Ovary (tissue), 10 donors: ENCODE measurements at places on chromosomes 2 and 18. TPM values are rescaled to one million over a fixed set of nuclear protein-coding genes. Genes with fewer than 3 reads are reported as not detected.

GRCh38 chr2:208175840-208176153 lies 12.4 kb upstream of the CRYGA start:
- no peaks in the 10 kb centered on the region for H3K4me1 ChIP-seq
- no peaks in the 10 kb centered on the region for H3K27me3 ChIP-seq
- DNase-seq: no peak
- no peak overlapping the region for H3K27ac ChIP-seq
- H3K4me3 ChIP-seq: no peak overlapping the region

DNA sequence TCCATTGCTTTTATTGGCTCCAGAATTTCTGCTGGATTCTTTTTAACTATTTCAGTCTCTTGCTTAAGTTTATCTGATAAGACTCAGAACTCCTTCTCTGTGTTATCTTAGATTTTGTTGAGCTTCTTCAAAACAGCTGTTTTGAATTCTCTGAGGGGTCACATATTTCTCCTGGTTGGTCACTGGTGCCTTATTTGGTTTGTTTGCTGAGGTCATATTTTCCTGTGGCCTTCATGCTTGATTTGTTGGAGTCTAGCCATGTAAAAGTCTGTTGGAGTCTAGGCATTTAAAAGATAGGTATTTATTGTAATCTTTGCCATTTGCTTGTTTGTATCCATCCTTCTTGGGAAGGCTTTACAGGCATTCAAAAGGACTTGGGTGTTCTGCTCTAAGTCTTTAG lies 398.7 kb downstream of the DSEL start:
- H3K4me3 ChIP-seq: no peak overlapping the region
- no peaks in the 10 kb centered on the region for H3K27me3 ChIP-seq
- H3K27ac ChIP-seq: no peak overlapping the region
- no peaks in the 10 kb centered on the region for H3K36me3 ChIP-seq

BCL2 gene
- 36.8 TPM for total RNA-seq

DNA sequence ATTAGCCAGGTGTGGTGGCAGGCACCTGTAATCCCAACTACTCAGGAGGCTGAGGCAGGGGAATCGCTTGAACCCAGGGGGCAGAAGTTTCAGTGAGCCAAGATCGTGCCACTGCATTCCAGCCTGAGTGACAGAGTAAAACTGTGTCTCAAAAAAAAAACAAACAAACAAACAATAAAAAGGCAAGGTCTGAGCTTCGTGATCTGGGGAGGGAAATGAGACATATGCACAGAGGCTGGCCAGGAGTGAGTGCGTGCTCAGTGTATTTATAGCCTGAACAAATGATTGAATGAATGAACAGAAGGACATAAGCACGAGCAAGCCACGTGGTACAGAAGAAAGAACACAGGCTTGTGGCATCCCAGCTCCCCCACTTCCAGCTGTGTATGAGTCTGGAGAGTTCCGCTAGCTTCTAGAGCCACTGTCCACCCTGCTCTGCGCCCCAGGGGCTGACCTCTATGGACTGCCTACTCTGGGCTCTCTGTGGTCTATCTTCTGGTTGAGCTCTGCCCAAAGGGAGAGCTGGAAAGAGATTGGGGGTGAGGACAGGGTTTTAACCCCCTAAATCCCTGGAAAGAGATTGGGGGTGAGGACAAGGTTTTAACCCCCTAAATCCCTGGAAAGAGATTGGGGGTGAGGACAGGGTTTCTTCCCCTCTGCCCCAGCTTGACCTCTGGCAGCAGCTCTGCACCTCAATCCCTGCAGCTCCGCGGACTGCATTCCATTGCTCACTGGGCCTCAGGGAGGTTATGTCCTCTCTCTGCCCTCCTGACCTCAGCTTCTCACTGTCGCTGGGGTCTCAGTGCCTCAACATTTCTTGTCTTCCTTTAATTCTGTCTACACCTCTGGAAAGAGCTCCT lies 11.0 kb upstream of the ROCK2 start:
- H3K36me3 ChIP-seq: no peaks in the 10 kb centered on the region
- H3K27me3 ChIP-seq: no peaks in the 10 kb centered on the region
- H3K4me1 ChIP-seq: no peaks in the 10 kb centered on the region
- H3K4me3 ChIP-seq: no peak overlapping the region
- no peak for DNase-seq

TANK gene
- 34.6 TPM for total RNA-seq

CCDC74A gene
- 16.1 TPM for total RNA-seq

ZNF407 gene
- 20.3 TPM for total RNA-seq

DNA sequence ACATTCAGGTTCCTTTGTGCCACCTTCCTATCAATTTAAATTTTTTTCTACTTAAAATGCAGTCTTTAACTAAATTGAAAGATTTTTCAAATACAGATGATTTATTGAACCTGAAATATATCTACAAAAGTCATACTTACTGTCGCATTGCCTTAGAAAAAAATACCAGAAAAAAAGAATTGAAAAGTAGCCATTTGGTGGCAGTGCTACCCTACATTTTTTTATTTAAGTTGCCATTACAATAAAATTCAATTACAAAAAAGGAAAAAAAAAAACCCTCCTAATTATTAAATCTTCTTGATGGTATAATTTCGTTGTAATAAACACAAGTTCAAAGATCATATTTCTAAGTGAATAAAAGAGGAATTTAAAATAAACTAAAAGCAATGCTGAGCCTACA lies 43.4 kb downstream of the DSC3 start:
- DNase-seq: no peak
- H3K27me3 ChIP-seq: no peaks in the 10 kb centered on the region
- H3K4me3 ChIP-seq: no peak overlapping the region
- H3K4me1 ChIP-seq: no peaks in the 10 kb centered on the region
- no peaks in the 10 kb centered on the region for H3K36me3 ChIP-seq

GRCh38 chr18:80109676-80110078 lies 615 bp downstream of the ADNP2 start:
- peak overlapping the region; percentile 66 for H3K4me3 ChIP-seq
- no peaks in the 10 kb centered on the region for H3K36me3 ChIP-seq
- peak; percentile 31 for DNase-seq
- peak overlapping the region; percentile 96 for H3K27ac ChIP-seq

- no peak overlapping the region for H3K27ac ChIP-seq
- DNase-seq: no peak
- H3K4me1 ChIP-seq: peaks cover 2% of the 10 kb centered on the region
- H3K4me3 ChIP-seq: no peak overlapping the region
- no peaks in the 10 kb centered on the region for H3K27me3 ChIP-seq
Observed at GRCh38 chr2:10800163-10800562, 12.4 kb downstream of the PDIA6 start.

DNA sequence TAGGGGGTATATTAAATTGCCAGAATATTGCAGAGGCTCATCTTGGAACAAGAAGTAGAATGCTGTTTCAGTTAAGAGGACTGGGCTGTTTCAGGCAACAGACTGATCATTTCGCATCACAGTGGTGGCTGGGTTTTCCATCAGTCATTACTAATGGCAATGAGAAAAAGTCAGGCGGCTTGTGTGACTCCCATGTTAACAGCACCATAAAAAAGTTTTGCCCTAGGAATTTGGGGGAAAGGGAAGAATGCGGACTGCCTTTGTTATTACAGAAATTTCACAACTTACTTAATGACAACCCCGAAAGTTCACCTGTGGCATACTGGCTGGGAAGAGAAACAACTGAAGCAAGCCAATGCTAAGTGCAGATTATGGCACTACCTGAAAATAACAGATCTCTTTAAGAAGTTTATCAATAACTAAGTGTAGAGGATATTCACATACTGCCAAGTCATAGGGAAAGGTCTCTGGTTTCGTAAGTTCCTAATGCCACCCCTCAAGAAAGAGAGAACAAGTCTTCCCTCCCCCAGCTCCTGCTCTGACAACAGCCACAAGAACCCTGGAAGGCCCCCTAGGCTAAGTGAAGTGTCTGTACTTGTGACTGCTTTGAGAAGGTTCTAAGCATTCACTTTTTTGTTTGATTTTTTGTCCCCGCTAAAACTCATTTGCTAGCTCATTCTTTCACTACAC lies 40.5 kb upstream of the AP1S3 start:
- H3K4me3 ChIP-seq: no peak overlapping the region
- no peaks in the 10 kb centered on the region for H3K36me3 ChIP-seq
- DNase-seq: no peak
- no peaks in the 10 kb centered on the region for H3K27me3 ChIP-seq
- H3K4me1 ChIP-seq: no peaks in the 10 kb centered on the region

GRCh38 chr18:35861367-35862118 lies 110.9 kb upstream of the RMP24 start:
- H3K4me3 ChIP-seq: no peak overlapping the region
- DNase-seq: no peak
- no peaks in the 10 kb centered on the region for H3K27me3 ChIP-seq
- no peaks in the 10 kb centered on the region for H3K36me3 ChIP-seq
- H3K4me1 ChIP-seq: no peaks in the 10 kb centered on the region
- no peak overlapping the region for H3K27ac ChIP-seq

CXCR2 gene
- total RNA-seq: 0.34 TPM

DNA sequence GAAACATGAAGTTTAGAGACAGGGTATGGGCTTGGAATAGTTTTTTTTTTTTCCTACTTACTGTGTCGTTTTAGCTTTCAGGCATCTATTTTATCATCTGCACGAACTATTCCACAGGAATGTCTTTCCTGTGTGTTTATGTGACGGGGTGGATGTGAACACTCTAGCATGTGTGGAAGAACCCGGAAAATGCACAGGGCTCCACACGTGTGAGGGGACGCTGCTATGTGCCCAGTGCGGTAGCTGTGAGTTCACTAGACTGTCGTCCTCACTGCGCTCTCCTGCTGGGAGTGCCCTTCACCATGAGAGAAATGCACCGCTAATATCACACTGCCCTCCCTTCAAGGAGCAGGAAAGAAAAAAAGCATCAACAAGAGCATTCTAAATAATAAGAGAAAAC lies 250.8 kb upstream of the PXDN start:
- H3K4me3 ChIP-seq: no peak overlapping the region

APOB gene
- total RNA-seq: 0.13 TPM

DNA sequence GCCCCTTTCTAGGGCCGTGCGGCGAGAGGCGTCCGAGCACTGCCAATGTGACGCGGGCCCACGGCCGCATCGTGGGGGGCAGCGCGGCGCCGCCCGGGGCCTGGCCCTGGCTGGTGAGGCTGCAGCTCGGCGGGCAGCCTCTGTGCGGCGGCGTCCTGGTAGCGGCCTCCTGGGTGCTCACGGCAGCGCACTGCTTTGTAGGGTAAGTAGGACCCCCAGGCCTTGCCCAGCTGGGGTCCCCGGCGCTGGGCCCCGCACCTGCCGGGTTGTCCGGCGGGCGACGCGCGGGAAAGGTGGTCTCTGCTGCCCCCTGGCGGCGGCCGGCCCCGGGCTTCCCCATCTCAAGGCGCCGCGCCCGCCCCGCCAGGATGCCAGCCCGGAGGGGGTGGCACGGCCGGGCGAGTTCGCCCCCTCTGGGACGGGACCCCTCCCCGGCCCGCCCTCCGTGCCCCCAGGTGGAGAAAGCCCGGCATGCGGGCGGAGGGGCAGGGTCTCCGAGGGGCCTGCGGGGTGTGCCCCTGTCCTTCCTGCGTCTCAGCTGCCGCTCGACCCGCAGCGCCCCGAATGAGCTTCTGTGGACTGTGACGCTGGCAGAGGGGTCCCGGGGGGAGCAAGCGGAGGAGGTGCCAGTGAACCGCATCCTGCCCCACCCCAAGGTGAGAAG lies 1.9 kb downstream of the PRSS56 start:
- H3K36me3 ChIP-seq: no peaks in the 10 kb centered on the region
- H3K27ac ChIP-seq: no peak overlapping the region
- DNase-seq: peak; percentile 77
- H3K4me3 ChIP-seq: peak overlapping the region; percentile 21
- H3K4me1 ChIP-seq: no peaks in the 10 kb centered on the region
